ENCODE measurements at places on chromosomes 7 and 10.

DNA sequence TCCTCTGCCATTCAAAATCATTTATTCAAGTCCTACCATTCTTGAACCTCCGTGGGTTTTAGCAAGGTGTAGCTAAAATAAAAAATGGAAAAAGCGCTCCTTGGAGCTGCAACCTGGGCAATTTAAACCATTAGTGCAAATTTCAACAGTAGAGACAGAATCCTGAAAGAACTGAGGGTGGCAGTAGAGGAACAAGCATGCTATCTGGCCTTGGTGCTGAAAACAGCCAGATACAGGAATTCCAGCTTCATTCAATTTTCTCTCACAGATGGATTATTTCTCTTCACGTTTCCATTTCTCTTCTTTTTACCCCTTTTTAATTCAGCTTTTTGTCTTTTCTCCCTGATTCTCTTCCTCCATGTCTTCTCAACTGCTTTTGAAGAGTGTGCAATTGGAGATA is 77.7 kb downstream of the OTUD1 start:
- no peak for DNase-seq

- DNase-seq, result no peak
Observed at GRCh38 chr10:124001391-124002148, 91.8 kb downstream of the CHST15 start.

DNA sequence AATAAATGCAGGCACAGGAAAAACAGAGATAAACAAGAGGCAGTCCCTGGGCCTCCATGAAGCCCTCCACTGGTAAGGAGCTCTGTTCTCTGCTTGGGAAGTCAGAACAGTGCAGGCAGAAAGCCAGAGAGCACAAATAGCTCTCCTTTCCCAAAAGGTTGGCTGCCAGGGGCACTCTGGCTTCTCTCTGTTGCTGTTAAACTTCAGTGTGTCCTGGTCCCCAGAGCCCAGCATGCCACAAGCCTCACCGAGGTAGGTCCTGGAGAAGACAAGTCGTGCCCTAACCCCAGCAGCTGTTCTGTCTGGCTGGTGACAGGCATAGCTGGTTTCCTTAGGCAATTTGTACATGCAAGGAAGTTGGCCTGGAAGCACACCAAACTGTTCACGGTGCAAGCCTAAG is 17.3 kb downstream of the SLC16A12 start:
- DNase-seq, result no peak

DNA sequence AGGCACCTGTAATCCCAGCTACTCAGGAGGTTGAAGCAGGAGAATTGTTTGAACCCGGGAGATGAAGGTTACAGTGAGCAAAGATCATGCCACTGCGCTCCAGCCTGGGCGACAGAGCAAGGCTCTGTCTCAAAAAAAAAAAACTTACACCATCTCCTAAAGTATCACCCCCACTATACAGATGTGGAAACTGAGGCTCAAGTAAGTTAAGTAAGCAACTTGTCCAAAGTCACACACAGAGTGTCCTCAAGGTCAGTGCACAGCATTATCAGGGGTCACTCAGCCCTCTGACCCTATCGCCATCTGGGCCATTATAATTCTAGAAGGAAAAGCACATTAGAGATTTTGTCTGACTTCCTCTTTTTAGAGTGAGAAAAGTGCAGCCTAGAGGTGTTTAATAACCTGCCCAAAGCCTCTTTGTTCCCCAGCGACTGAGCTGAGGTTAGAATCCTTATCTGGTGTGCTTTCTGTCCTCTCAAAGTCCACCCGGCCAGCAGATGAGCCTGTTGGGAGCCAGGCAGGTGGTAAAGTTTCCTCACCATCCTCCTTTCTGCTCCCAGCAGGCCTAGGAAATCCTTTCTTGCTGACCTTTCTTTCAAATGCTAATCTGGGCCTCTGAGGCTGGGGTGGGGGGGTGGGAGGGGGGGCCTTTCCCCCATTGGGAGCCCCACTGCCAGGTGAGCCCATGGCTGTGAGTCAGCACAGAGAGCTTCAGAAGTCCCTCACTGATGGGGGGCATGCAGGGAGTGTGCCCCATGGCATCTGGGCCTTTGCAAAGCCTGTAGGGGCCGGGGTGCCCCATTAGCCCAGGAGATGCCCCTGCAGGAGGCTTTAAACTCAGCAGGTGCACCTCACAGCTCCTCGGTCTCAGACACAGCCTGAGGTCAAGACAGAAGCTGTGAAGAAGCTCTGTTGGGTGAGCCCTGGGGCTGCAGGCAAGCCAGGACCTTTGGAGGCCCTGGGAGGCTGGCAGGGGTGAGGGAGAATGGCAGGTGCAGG is 12.0 kb upstream of the KCNMA1 start:
- DNase-seq, result no peak

- no peak for DNase-seq
Observed at GRCh38 chr7:78684201-78684600, 769.3 kb downstream of the MAGI2 start.

- DNase-seq, result no peak
Observed at GRCh38 chr10:120282846-120283492, 174.1 kb upstream of the PLPP4 start.

DNA sequence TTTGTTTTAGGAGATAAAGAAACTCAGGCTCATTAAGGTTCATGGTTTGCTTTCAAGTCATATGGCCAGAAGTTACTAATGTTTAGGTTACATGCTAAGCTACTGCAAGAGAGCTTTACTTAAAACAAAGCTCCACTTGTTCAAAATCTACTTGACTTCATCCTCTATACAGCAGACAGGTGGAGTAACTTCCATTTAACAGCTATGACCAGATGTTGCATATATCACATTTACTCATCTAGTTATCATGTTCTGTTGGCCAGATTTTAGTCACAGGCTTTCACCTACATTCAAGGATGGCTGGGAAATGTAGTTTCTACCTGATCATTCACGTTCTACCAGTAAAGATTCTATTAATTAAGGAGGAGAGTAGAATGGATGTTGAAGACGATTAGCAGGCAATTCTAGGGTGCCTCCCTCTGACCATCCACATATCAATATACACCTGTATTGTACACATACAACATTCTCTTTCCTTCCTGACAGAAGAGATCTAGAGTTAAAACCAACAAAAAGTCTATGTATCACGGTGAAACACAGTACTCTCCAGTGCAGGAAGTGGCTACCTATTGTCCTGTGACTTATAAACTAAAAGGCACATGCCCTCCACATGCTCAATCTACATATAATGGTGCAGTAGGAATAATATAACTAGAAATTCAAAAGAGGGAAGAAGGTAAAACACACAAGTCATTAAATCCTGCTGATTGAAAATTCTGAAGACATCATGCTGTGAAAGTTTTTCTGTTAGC is 488.0 kb downstream of the MDFIC start:
- no peak for DNase-seq

DNA sequence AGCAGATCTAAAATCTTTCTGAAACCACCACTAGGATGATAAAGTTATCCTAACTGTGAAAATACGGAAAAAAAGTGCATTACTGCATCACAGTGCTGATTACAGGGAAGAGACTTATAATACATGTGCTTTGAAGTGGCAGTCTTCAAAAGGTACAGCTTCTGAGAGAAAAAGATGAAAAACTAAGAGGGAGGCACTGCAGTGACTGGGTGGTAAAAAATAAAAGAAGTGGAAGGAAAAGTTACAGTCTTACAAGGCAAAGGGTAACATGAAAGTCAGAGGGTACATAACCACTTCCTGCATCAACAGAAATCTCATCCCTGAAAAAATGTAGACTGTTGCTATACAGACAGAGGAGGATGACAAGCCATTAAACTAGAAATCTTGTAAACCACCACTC is 465.3 kb downstream of the ACTR3B start:
- DNase-seq, result no peak

DNA sequence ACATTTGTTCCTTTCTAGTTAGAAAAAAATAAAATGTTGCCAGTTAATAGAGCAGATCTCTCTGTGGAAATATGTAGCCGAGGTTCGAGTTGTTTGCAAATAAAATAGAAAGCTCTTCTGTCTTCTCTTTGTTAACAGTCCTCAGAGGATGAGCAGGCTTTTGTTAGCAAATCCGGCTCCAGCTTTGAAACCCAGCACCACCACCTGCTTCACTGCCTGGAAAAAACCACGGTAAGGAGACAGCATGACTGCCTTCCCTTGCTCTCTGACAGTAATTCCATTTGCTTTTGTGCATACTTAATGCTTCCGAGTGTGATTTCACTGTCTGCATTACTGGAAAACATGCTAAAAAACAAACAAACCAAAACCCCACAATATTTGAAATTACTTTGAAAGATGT is 115.6 kb downstream of the TSPAN12 start:
- no peak for DNase-seq

- DNase-seq, result no peak
Observed at GRCh38 chr10:118701529-118702323, 53.0 kb downstream of the CACUL1 start.

GRCh38 chr7:10767771-10768170 is 205.9 kb upstream of the PHF14 start:
- no peak for DNase-seq

DNA sequence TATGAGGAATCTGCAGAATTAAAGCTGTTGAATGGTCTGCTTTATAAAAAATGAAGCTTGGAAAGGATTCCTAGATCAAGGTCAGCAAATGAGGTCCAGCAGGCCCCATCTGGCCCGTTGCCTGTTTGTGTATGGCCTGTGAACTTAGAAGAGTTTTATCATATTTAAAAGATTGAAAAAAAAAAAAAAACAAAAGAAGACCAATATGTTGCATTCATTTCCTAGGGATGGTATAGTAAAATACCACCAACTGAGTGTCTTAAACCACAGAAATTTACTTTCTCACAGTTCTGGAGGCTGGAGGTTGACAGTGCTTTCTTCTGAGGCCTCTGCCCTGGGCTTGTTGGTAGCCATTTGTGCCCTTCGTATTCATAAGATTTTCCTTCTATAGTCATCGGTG is 109.2 kb downstream of the PPP1R3A start:
- no peak for DNase-seq

All from activated T-helper 9 cell treated with anti-CD3 and anti-CD28 coated beads, Interleukin-2, amount 50 U/mL, for 16 hours (primary cell).